ENCODE measurements at places on chromosomes 11 and 22. TPM values are rescaled to one million over a fixed set of nuclear protein-coding genes. Genes with fewer than 3 reads are reported as not detected.
A peak's percentile ranks its signal among the peaks of the same experiment; 100 is the strongest.

SMIM35 gene
- total RNA-seq, result 0.16 TPM

DNA sequence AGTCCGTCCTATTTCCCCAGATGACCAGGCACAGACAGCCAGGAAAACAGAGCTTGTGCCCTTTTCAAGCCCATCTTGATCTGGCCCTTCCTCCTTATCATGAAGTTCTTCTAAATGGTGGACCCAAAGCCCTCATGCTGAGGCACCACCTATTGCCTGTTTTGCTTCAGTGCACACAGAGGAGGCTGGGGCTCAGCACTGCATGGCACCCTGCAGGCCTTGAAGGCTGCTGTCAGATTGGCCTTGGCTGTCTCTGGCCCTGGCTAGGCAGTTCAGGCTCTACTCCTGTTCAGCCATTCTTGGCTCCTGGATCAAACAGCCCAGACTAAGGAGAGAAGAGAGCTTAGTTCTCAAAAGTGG is 49.2 kb downstream of the OTOG start:
- no peak for DNase-seq
- H3K27me3 ChIP-seq, result peaks cover 7% of the 10 kb centered on the region
- no peak overlapping the region for H3K4me3 ChIP-seq
- no peak overlapping the region for H3K27ac ChIP-seq
- H3K4me1 ChIP-seq, result peaks cover 16% of the 10 kb centered on the region
- H3K36me3 ChIP-seq, result no peaks in the 10 kb centered on the region

DNA sequence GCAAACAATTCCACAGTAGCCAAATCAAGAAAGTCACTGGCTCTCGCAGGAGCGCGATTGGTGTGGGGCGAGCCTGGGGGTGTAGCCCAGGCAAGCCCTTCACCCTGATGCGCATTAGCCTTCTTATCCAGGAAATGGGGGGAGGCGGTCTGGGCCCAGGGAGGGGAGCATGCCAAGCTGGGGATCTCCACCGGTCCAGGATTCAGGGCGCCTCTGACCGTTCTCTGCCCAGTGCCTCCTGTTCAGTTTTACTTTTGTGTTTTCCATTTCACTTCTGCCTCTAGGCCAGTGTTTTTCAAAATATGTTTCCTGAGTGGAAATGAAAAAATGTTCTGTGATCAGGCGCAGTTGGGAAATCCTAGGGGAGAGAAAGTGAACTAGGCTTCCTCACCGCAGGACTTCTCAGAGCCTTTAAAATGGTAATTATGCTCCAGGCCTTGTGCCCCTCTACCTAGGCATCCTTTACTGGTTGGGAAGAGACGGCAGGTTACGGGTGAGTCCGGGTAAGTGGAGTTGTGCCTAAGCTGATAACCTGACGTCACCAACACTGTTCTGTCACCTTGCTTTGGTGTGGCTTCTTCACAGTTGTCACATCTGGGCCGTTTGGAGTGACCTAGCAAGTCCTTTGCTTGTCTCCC is 18.4 kb downstream of the LRP5 start:
- H3K36me3 ChIP-seq, result peaks cover 1% of the 10 kb centered on the region
- H3K4me1 ChIP-seq, result peaks cover 68% of the 10 kb centered on the region
- no peak overlapping the region for H3K27ac ChIP-seq
- no peaks in the 10 kb centered on the region for H3K27me3 ChIP-seq
- H3K4me3 ChIP-seq, result peak overlapping the region; percentile 20

MUC5B gene
- not detected for total RNA-seq

- H3K4me1 ChIP-seq, result no peaks in the 10 kb centered on the region
- H3K4me3 ChIP-seq, result no peak overlapping the region
- no peak for DNase-seq
- no peak overlapping the region for H3K27ac ChIP-seq
- H3K36me3 ChIP-seq, result no peaks in the 10 kb centered on the region
Measured at GRCh38 chr22:37383341-37383740, 43.9 kb downstream of the ELFN2 start.

ALX4 gene
- not detected for total RNA-seq

DNA sequence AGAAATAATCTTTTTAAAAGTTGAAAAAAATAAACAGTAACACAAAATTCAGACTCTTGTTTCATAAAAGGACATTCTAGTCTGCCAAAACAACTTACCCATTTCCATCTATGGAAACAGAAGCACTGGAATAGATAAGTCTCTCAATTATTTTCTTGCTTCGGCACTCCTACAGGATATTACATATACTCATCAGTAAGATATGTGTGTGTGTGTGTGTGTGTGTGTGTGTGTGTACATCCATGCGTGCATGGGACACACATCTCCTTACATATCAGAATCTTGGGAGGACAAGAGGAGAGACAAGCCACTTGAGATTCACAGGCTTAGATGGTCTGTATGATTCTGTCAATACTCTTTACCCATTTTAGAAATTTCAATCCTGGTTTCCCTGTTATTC is 144.6 kb downstream of the ATG16L2 start:
- DNase-seq, result no peak
- H3K27me3 ChIP-seq, result no peaks in the 10 kb centered on the region
- H3K4me1 ChIP-seq, result peaks cover 10% of the 10 kb centered on the region
- H3K4me3 ChIP-seq, result no peak overlapping the region
- H3K36me3 ChIP-seq, result peaks cover 15% of the 10 kb centered on the region

SGSM1 gene
- total RNA-seq, result 0.64 TPM

GRCh38 chr22:20291249-20291586 is 23.1 kb upstream of the RTN4R start:
- no peak overlapping the region for H3K4me3 ChIP-seq
- no peak overlapping the region for H3K27ac ChIP-seq
- DNase-seq, result no peak
- no peaks in the 10 kb centered on the region for H3K4me1 ChIP-seq

- H3K27ac ChIP-seq, result no peak overlapping the region
- peaks cover 8% of the 10 kb centered on the region for H3K27me3 ChIP-seq
- H3K4me3 ChIP-seq, result no peak overlapping the region
- H3K4me1 ChIP-seq, result peaks cover under 1% of the 10 kb centered on the region
- no peak for DNase-seq
Measured at GRCh38 chr11:35927682-35928081, 16.2 kb upstream of the LDLRAD3 start.

- peak; percentile 36 for DNase-seq
- peaks cover 12% of the 10 kb centered on the region for H3K27me3 ChIP-seq
- H3K36me3 ChIP-seq, result peaks cover 5% of the 10 kb centered on the region
- peak overlapping the region; percentile 65 for H3K4me3 ChIP-seq
Measured at GRCh38 chr11:34243600-34244464, 114.0 kb downstream of the ABTB2 start.

ZBTB16 gene
- total RNA-seq, result 3.9 TPM

- H3K4me3 ChIP-seq, result no peak overlapping the region
- H3K27ac ChIP-seq, result no peak overlapping the region
- DNase-seq, result no peak
- H3K4me1 ChIP-seq, result no peaks in the 10 kb centered on the region
- H3K36me3 ChIP-seq, result peaks cover 2% of the 10 kb centered on the region
- no peaks in the 10 kb centered on the region for H3K27me3 ChIP-seq
Measured at GRCh38 chr11:1878137-1879031, 13.3 kb downstream of the PRR33 start.

- H3K27me3 ChIP-seq, result no peaks in the 10 kb centered on the region
- H3K27ac ChIP-seq, result no peak overlapping the region
- no peak for DNase-seq
- H3K4me3 ChIP-seq, result no peak overlapping the region
- H3K36me3 ChIP-seq, result no peaks in the 10 kb centered on the region
Measured at GRCh38 chr11:27239305-27239942, 123.6 kb downstream of the CCDC34 start.

DNA sequence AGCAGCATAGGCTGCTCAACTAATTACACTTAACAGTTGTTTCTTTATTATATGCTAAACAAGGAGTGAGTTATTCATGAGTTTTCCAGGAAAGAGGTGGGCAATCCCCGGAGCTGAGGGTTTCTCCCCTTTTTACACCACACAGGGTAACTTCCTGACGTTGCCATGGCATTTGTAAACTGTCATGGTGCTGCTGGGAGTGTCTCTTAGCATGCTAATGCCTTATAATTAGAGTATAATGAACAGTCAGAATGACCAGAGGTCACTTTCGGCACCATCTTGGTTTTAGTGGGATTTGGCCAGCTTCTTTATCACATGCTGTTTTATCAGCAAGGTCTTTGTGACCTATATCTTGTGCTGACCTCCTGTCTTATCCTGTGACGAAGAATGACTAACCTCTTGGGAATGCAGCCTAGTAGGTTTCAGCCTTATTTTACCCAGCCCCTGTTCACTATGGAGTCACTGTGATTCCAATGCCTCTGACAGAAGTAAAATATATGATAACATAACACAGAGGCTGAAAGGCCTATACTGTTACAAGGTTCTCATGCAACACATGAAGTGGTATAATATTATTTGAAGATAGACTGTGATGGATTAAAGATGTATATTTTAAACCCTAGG is 41.3 kb upstream of the RDX start:
- H3K27ac ChIP-seq, result peak overlapping the region; percentile 76
- H3K4me3 ChIP-seq, result no peak overlapping the region
- H3K36me3 ChIP-seq, result peaks cover 32% of the 10 kb centered on the region

- H3K27me3 ChIP-seq, result peaks cover 4% of the 10 kb centered on the region
- H3K4me3 ChIP-seq, result no peak overlapping the region
- DNase-seq, result no peak
- H3K4me1 ChIP-seq, result no peaks in the 10 kb centered on the region
Measured at GRCh38 chr11:126167488-126167887, 44.0 kb downstream of the RPUSD4 start.

SOX6 gene
- not detected for total RNA-seq

DNA sequence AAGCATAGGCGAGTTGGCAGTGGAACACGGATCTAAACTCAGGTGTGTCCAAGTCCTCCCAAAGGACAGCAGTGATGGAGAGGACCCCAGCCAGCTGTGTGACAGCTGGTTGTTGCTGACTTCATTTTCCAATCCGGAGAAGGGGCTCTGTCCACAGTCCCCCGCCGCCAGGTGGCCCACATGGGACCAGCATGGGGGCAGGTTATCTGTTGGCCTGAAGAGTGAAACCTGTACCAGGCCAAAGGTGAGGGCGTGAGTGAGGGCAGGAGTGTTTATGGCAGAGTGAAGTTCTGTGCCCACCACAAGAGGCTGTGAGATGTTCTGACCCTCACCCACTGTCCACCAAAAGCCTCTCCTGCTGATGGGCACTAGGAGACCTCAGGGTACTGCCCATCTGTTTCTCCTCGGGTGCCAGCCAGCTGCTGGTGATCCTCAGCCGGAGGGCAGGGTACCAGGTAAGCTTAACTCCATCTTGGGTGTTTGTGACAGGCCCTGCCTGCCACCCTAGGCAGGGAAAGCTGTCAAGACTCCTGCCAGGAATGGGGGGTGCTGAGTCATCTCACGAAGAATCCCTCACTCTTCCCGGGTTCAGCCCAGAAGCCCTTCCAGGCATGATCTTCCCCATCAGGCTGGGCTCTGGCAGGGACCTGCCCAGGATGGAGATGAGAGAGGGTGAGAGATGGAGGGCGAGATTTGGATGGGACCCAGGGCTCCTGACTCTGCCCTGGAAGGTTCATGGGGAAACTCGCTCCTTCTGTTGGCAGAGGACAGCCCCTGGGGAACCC is 15.5 kb upstream of the TAB1 start:
- peaks cover 5% of the 10 kb centered on the region for H3K4me1 ChIP-seq
- peaks cover 1% of the 10 kb centered on the region for H3K36me3 ChIP-seq
- no peak overlapping the region for H3K4me3 ChIP-seq
- no peaks in the 10 kb centered on the region for H3K27me3 ChIP-seq
- no peak for DNase-seq

GRCh38 chr22:25745341-25746011 is 3.5 kb downstream of the MYO18B start:
- H3K4me3 ChIP-seq, result peak overlapping the region; percentile 60
- no peaks in the 10 kb centered on the region for H3K27me3 ChIP-seq
- peak overlapping the region; percentile 96 for H3K27ac ChIP-seq
- H3K4me1 ChIP-seq, result peaks cover 71% of the 10 kb centered on the region
- H3K36me3 ChIP-seq, result peaks cover 26% of the 10 kb centered on the region

FLRT1 gene
- total RNA-seq, result not detected

CCDC15 gene
- total RNA-seq, result 3.1 TPM

GRCh38 chr11:1422981-1423380 is 33.2 kb downstream of the BRSK2 start:
- H3K36me3 ChIP-seq, result no peaks in the 10 kb centered on the region
- H3K27ac ChIP-seq, result no peak overlapping the region
- no peak overlapping the region for H3K4me3 ChIP-seq
- H3K27me3 ChIP-seq, result no peaks in the 10 kb centered on the region
- H3K4me1 ChIP-seq, result no peaks in the 10 kb centered on the region
- DNase-seq, result no peak

HBD gene
- total RNA-seq, result not detected

GRCh38 chr22:36107436-36107835 is 53.1 kb downstream of the APOL3 start:
- peaks cover 6% of the 10 kb centered on the region for H3K4me1 ChIP-seq
- no peak overlapping the region for H3K4me3 ChIP-seq
- H3K36me3 ChIP-seq, result no peaks in the 10 kb centered on the region
